Naive thymus-derived CD8-positive, alpha-beta T cell (primary cell): ENCODE measurements at places on chromosomes 7 and 10.
A peak's percentile ranks its signal among the peaks of the same experiment; 100 is the strongest.

DNA sequence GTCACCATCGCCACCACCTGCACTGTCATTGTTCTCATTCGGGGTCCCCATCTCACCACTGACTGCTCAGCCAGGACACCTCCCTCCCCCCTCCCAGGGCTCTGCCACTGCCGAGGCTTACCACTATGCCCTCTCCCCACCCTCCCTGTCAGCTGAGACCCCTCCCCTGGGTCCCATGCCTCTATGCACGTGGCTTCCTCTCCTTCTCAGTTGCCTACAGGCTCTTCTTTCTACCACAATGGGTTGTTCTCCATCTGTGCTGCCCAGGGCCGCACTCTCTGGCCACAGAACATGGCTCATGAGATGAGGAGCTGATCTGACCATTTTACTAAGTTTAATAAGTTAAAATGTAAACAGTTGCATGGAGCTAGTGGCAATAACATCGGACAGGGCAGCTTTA, 16.1 kb upstream of the EN2 start:
- H3K4me3 ChIP-seq: no peak overlapping the region
- H3K27me3 ChIP-seq: peaks cover 72% of the 10 kb centered on the region
- no peak overlapping the region for H3K27ac ChIP-seq
- H3K36me3 ChIP-seq: no peaks in the 10 kb centered on the region

- H3K27me3 ChIP-seq: no peaks in the 10 kb centered on the region
- H3K4me1 ChIP-seq: peaks cover 72% of the 10 kb centered on the region
- H3K27ac ChIP-seq: no peak overlapping the region
- DNase-seq: no peak
- H3K36me3 ChIP-seq: peaks cover 4% of the 10 kb centered on the region
Observed at GRCh38 chr7:155756322-155756721, 55.9 kb downstream of the SHH start.

DNA sequence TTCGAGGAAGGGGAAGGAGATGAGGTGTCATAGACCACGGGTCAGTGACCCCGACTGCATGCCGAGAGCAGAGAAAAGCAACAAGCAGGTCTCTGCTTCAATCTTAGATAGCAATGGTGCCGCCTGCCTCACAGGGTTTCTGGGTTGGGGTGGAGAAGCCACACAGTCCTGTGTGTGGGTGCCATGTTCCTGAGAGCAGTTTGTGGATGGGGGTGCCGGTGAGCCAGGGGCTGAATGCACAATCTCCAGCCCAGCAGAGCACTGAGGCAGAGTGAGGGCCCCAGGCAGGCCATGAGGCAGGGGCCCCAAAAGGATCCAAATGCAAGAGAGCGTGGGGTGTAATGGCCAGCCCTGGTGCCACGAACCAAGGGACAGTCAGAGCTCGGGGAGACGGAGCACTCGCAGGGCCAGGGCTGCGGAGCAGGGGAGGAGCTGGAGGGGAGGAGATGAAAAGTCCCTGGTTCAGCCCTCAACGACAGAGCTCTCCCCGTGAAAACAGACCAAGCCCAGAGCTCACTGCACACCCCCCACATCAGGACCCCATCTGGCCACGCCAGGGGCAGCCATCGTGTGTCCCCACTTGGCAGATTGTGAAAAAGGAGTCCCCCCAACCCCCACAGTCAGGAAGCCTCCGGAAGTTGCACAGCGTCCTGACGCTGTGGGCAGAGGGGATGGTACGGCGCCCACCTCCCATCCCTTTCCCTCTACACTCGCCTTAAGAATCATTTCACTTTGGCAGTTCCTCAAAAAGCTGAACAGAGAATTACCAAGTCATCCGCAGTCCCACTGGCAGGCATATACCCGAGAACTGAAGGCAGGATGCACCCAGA, 19.9 kb downstream of the WDR86 start:
- peaks cover 11% of the 10 kb centered on the region for H3K4me1 ChIP-seq
- no peak overlapping the region for H3K27ac ChIP-seq
- no peaks in the 10 kb centered on the region for H3K36me3 ChIP-seq
- peaks cover 4% of the 10 kb centered on the region for H3K27me3 ChIP-seq

DNA sequence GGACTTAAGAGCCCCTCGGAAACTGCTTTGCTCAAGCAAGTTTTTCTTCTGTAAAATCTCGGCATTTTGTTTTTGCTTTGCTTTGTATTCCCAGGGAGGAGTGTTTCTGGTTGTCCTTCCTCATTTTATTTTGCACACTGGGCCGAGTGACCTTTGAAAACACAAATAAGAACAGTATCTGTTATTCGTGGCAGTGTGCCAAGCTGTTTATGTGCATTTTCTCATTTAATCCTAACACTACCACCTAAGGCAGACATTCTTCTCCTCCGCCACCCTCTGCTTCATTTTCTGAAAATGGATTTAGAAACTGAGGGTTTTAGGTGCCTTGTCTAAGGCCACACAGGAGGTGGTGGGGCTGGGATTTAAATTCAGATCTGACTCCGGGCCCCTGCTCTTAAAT, 218.5 kb downstream of the TCF7L2 start:
- peaks cover 19% of the 10 kb centered on the region for H3K4me1 ChIP-seq
- no peak for DNase-seq
- H3K27me3 ChIP-seq: no peaks in the 10 kb centered on the region
- H3K27ac ChIP-seq: no peak overlapping the region
- no peak overlapping the region for H3K4me3 ChIP-seq

- peaks cover 16% of the 10 kb centered on the region for H3K4me1 ChIP-seq
- no peaks in the 10 kb centered on the region for H3K36me3 ChIP-seq
- H3K27me3 ChIP-seq: no peaks in the 10 kb centered on the region
- no peak overlapping the region for H3K27ac ChIP-seq
Observed at GRCh38 chr7:5550831-5551230, 127.2 kb upstream of the TNRC18 start.

DNA sequence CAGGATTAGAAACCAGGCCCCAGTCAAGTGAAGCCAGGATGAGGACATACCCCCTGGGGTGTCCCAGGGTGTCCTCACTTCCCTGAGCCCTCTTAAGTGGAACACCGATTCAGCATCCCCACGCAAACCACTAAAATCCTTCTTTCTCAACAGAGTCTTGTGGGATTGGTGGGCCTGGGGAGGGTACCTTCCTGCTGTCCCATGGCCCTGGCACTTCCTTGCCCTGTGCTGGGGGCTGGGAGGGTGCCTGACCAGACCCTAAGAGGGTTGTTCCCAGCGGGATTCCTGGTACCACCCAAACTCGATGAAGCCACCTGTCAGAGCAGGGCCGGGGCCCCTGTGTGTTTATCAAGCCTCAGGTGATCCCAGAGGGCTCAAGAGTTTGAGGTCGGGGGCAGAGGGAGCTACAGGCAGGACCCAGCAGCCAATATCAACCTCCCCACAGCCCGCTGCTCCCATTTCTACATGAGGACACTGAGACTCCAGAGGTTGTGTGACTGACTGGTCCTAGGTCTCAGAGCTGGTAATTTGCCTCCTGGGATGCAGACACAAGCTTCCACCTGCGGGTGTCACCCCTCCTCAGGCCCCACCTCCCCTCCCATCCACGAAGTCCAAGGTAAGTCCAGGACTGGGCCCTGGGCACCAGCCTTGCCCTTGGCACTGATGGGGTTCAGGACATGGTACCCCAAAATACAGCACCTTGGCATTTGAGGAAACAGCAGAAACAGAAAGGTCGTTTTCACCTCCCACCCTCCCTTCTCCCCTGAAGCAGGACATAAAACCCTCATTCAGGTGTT, 31.4 kb downstream of the OAT start:
- no peak for DNase-seq
- no peak overlapping the region for H3K4me3 ChIP-seq
- H3K27ac ChIP-seq: peak overlapping the region; percentile 49
- peaks cover 8% of the 10 kb centered on the region for H3K27me3 ChIP-seq

DNA sequence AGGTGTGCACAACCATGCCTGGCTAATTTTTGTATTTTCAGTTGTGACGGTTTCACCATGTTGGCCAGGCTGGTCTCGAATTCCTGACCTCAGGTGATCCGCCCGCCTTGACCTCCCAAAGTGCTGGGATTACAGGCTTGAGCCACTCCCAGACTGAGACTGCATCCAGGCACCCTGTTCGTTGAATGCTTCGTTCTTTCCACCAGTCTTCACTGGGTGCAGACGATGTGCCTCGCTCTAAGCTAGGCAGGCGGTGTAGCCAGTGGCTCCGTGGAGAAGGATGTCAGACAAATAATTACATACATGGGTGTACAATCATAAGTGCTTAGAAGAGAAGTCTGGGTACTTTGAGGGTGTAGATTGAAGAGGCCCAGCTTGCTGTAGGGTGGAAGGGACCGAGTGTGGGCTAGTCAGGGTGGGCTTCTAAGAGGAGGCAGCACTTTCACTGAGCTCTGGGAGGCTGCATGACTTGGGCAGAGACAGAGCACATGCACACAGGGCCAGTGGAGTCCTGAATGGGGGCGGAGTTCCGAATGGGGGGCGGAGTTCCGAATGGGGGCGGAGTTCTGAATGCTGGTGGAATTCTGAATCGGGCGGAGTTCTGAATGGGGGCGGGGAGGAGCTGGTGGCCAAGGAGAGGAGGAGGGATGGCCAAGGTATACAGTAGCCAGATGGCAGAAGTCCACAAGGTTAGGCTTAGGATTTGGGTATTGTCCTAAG, 74.3 kb downstream of the COL26A1 start:
- H3K4me3 ChIP-seq: no peak overlapping the region
- H3K4me1 ChIP-seq: peaks cover 2% of the 10 kb centered on the region
- no peaks in the 10 kb centered on the region for H3K36me3 ChIP-seq
- no peak for DNase-seq

DNA sequence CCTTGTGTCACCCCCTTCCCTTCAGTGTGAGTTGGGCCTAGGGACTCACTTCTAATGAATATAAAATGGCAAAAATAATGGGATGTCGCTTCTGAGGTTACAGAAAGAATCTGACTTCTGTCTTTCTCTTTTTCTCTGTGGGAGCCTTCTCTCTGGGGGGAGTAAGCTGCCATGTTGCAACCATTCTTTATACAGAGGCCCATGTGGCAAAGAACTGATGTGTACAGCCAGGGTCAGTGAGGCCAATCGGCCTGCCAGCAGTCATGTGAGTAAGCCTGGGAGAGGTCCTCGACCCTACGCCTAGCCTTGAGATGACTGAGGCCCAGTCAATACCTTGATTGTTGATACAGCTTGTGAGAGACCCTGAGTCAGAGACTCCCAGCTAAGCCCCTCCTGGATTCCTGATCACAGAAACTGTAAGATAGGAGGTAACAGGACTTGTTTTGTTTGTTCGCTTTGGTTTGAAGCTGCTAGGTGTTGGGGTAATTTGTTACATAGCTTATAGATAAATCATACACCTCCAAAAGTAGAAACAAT, 1.7 kb downstream of the TCAF1 start:
- no peaks in the 10 kb centered on the region for H3K27me3 ChIP-seq
- no peak for DNase-seq

DNA sequence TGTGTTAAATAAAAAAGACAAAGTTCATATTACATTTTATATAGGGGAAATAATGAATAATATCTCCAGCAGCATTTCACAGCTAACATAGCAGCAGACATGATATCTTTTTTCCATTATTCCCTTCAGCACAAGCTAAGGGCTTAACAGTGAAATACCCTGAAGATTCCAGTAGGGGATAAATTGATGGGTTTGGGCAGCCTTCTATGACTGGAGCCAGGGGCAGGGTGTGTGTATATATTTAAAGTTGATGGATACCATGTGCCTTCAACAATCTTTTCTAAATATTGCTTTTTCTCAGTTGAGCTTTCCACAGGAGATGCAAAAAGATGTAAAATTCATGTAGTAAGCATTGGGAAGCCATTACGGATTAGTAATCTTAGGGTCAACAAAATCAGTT, 151.2 kb downstream of the MAGI2 start:
- H3K4me3 ChIP-seq: no peak overlapping the region
- no peaks in the 10 kb centered on the region for H3K36me3 ChIP-seq
- no peak overlapping the region for H3K27ac ChIP-seq
- no peak for DNase-seq
- no peaks in the 10 kb centered on the region for H3K4me1 ChIP-seq

GRCh38 chr10:114379631-114380041, 24.7 kb downstream of the AFAP1L2 start:
- H3K4me3 ChIP-seq: no peak overlapping the region
- no peaks in the 10 kb centered on the region for H3K4me1 ChIP-seq
- DNase-seq: no peak
- H3K27me3 ChIP-seq: peaks cover 5% of the 10 kb centered on the region

DNA sequence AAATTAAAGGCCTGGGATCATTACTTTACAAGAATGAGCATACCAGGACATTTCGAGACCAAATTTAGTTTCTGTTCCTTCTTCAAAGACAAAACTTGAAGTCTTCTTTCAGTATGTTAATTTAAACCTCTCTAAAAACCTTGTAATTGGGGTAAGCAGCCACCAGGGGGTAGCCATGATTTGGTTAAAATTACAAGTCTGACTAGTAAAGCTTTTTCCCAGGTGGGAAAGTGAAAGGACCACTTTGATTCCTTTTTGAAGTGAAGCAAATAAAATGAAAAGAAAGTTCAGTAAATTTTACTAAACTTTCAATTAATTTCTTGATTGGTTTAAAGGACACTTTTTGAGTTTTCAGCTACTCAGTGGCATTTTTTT, 294.3 kb downstream of the BBS9 start:
- DNase-seq: no peak
- no peaks in the 10 kb centered on the region for H3K36me3 ChIP-seq

DNA sequence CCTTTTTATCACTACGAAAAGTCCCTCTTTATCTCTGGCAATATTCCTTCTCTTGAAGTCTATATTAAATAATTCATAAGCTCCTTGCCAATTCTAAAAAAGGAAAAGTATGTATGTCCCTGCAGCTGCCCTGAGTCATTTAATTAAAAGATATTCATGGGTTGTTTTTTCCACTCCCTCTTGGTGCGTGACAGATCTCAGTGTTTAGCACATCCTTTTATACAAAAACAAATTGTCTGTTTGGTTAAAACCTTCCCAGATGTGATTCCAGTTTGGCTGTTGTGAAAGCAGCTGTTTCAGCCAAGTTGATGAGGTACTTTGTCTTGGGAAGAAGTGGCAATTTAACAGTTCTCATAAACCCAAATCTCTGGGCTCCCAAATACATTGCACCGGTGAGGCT, 33.8 kb upstream of the PRLHR start:
- H3K4me1 ChIP-seq: no peaks in the 10 kb centered on the region
- H3K27me3 ChIP-seq: no peaks in the 10 kb centered on the region
- H3K4me3 ChIP-seq: no peak overlapping the region
- no peak for DNase-seq
- H3K27ac ChIP-seq: no peak overlapping the region

DNA sequence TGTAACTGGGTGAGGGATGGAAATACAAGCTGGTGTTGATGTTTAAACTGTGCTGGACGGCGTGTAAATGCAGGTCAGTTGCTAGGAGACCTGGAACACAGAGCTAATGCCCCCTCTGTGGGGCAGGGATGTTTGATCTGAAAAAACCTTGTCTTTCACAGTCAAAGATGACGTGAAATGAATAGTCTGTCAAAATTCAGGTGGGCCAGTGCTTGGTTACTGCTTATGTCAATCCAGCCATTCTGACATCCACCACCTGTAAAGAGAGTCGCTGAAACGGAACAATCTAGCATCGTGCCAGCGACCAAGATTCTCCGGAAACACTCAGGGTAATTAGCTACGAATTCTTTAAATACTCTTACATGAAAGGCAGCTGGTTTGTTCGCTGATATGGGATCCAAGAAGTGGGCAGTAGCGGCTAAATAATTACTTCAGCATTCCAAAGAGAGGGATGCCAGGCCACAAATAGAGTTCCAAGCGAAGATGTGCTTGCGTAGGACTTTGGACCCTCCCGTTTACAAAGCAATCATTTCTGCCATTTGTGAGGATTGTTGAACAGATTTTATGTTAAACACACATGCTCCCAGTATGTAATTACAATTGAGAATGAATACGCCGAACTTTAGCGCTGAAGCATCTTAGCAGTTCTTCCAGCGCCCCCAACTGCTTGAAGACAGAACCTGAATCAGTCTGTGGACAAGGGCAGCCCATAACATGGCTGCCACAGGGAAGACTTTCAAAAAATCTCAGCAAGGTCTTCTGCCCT, 7.3 kb upstream of the ASB4 start:
- no peaks in the 10 kb centered on the region for H3K36me3 ChIP-seq
- H3K27ac ChIP-seq: no peak overlapping the region

- H3K27ac ChIP-seq: no peak overlapping the region
- H3K27me3 ChIP-seq: peaks cover 32% of the 10 kb centered on the region
- H3K4me1 ChIP-seq: peaks cover 42% of the 10 kb centered on the region
- H3K36me3 ChIP-seq: peaks cover 6% of the 10 kb centered on the region
Observed at GRCh38 chr7:101163279-101164070, 1.9 kb downstream of the VGF start.
